ENCODE measurements at places on chromosomes 13 and 19.

DNA sequence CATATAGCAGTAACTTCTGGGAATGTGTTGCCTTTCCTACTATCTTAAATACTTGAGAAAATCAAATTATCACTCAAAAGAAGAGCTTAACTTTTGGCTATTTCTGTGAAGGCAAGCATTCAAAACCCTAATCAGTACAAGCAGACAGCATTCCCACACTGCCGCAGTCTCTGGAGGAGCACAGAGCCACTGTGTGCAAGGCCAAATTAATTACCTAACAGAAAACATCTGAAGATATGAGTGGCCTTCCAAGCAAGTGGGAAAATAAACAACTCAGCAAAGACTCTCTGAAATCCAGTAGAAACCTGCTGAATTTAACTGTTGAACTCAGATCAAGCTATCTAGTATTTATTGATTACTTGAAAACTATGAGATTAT is 68.2 kb downstream of the COL4A1 start:
- no peak for DNase-seq

GRCh38 chr13:101450749-101451130 is 1.7 kb upstream of the ITGBL1 start:
- DNase-seq: no peak

- no peak for DNase-seq
These were observed 21.2 kb downstream of the PCID2 start for GRCh38 chr13:113187263-113187669.

DNA sequence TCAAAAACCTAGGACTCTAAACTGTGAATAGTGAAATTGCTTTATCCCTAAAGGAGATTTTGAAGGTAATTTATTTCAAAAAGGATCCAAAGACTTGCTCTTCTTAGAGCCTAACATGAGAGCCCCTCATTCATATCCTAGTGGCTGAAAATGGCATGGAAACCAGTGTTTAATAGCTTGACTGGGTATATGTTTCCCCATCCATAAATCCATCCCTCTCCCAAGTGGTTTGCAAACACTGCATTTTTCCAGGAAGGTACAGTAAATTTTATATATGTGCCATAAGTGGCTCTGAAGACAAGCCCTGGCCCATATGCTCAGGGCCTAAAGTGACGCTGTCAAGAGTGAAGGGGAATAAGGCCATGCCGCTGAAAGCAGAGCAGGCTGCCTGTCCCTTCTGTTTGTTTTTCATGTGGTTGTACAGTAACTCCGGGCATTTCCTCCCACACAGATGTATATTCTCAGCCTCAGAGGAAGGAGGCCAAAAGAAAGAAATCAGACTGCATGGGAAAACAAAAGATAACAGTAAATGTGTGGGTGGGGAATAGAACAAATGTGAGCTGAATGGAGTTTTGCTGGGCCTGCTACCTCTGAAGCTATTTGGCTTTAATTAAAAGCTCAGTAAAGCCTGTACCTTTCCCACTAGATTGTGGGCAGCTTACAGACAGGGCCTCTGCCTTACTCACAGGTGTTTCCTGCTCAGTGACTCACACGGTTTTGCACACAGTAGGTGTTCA is 181.9 kb downstream of the PCDH9 start:
- DNase-seq: no peak

DNA sequence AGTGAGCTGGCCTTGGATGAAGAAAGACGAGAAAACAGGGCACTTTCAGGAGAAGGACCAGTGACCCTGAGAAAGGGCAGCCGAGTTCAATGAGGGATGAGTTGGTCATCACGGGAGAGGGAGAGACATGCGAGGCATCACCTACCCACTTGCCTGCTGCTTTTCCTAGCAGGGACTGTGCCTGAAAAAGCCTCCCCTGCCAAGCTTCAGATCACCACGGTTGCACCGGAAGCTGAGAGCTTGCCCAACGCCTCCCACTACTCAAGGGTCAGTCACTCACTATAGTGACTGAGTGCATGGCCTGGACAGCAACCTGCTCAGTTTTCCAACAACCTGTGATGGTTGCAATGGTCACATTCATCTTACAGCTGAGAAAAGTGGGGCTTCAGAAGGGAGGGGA is 12.6 kb upstream of the EPHX3 start:
- no peak for DNase-seq

GRCh38 chr13:30607908-30608307 is 9.8 kb upstream of the USPL1 start:
- no peak for DNase-seq

DNA sequence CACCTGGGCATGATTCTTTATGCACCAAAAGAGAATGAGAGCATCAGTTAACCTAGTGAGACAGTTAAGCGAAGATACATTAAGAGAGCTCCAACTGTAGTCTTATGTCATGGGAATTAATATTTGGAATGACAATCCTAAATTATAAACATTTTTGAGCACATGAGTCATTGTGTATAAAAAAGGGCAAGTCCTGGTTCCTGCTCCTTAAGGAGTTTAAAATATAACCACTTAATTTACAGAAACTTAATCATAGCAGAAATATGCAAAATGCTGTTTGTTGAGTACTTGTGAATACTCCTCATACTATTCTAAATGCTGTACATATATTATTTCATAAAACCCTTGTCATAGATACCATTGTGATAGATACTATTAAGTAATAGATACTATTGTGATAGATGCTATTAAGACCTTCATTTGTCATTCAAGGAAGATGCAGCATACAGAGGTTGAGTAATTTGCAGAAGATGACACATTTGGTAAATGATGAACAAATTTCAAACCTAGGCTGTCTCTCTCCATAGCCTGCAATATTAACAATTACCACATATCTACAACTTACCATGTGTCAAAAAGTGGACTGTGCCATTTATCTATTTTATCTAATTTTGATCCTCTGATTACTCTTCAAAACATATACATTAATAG is 301.0 kb downstream of the TBC1D4 start:
- no peak for DNase-seq

- DNase-seq: no peak
These were observed 71.4 kb downstream of the DGKH start for GRCh38 chr13:42119875-42120274.

DNA sequence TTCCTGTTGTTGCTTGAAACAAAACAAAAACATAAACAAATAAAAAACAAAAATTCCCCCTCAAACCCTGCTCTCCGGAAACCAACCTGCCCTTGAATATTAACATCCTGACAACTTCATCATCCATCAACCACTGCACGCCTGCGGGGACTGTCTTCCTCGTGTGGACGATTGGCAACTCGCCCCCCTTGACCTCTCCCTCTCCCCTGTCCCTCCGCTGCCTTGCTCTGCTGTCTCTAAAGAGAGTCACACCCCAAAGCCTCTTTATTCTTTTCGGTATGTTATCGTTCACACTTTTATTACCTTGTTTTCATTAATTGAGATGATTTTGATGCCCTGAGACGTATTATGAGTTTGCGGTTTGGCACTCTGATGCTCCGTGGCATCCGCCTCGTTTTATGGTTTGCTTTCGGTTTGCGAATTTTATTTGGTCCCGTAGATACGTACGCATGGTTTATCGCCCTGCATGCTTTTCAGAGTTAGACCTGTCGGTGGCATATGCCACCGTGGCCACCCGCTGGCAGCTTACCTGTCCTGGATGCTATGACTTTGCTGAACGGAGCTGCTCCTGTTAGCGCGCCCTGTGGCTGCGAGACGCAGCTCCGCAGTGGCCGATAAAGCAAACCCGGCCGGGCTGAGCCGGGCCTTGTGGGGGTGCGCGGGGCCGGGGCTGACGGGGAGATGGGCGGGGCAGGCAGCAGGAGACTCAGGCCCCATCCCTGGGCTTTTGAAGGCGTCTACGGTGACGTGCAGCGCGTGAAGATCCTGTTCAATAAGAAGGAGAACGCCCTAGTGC is 10.6 kb downstream of the PTBP1 start:
- DNase-seq: no peak

- DNase-seq: no peak
These were observed 284.2 kb upstream of the DACH1 start for GRCh38 chr13:72151241-72151640.

DNA sequence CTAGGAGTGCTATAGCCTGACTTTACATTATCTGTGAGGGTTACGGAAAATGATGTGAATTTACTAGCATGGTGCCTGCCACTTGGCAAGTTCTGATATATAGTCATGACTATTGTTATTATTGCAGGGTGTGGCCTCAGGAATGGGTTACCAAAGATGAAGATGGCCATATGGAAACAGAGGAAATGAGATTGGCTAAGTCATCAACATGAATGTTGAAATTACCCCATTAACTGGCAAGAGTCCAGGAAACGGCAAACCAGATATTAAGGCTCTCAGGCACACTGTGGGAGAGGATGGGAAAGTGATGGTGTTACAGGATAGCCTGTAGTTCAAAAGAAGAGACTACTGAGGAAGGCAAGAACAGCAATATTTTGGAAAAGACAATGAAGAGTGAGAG is 183.3 kb downstream of the KCNRG start:
- peak; percentile 56 for DNase-seq

GRCh38 chr13:48508011-48508410 is 24.9 kb downstream of the RCBTB2 start:
- no peak for DNase-seq

GRCh38 chr19:58571575-58571947 is 1.6 kb downstream of the MZF1 start:
- DNase-seq: no peak

DNA sequence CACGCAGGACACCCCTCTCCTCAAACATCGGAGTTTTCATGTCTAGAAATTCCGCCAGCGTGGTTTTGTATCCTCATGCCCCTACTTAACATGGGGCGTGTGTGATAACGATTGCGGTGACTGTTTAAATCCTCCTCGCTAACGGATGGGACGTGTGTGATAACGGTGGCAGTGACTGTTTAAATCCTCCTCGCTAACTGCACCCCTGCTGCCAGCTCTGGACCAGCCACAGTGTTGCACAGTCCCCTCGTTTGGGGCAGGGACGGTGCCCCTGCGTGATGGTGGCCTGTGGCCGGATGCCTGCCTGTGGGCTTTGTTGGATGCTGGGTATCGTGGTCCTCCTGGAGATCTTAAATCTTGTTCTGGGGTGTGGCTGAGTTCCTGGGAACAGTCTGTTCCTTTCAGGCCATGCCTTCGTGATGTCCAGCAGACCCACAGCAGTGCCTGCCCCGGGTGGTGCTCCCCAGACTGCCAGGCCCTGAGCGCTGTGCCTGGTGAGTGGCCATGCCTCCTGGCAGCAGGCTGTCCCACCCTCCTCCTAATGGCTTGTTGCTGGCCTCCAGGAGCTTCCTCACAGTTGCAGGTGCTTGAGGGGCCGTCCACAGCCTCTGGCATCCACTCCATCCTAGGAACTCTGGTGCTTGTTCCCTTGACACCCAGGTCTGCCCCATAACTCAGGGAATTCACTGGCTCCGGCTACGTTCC is 122.5 kb upstream of the MCF2L start:
- DNase-seq: no peak

- DNase-seq: no peak
These were observed 53.0 kb downstream of the NLRP12 start for GRCh38 chr19:53771144-53771543.

DNA sequence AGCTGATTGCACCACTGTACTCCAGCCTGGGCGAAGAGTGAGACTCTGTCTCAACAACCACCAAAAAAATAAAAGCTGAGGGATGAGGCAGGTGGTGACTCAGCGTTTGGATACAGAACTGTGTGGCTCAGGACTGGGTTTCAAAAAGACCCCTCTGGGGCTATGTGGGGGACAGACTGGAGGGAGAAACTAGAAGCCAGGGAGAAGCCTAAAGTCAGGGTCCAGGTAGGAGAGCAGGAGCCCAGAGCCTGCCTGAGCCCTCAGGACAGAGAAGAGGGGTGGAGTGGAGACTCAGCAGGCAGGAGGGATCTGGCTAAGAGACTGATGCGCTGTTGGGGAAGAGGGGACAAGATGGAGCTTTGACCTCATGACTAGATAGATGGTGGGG is 1.8 kb upstream of the CD37 start:
- DNase-seq: no peak

- DNase-seq: no peak
These were observed 729 bp upstream of the MADCAM1 start for GRCh38 chr19:495402-496111.

DNA sequence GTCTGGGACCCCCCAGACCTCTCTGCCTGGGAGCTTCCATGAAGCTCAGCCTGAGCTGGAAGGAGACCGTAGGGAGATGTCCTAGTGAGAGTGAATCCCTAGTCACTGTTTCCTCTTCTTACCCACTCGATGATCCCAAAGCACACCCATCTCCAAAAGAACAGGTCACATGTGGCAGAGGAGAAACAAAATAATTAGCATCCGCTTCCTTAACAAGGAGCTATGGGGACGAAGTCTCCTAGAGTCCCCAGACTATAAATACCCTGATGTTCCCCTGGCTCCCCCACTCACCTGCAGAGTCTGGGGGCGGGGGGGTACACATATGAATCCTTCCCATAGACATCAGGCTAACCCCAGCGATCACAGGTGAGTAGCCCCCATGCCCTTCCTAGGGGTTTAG is at the start of gene OR1I1:
Gene OR1I1, plus strand, starts transcription at position 301 of the 400 bp plus-strand sequence. CDS start 4,855 bp downstream, outside the sequence.
- no peak for DNase-seq

- no peak for DNase-seq
These were observed 87.2 kb downstream of the SCGB2B2 start for GRCh38 chr19:34589730-34590129.

DNA sequence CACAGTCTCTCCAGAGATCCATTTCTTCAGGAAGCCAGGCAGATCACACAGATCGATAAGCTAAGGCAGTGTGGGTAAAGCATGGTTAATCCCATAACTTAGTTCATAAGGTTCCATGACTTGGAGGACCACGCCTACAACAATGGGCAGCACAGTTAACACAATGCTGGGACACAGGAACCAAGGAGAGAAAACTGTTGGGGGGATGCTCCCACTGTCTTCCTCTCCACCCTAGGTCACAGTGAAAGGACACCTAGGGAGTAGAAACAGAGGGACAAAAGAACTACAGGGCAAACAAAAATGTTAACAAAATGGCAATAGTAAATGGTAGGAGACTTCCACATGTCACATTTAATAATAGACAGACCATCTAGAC is 20.8 kb upstream of the ZNF181 start:
- DNase-seq: no peak

DNA sequence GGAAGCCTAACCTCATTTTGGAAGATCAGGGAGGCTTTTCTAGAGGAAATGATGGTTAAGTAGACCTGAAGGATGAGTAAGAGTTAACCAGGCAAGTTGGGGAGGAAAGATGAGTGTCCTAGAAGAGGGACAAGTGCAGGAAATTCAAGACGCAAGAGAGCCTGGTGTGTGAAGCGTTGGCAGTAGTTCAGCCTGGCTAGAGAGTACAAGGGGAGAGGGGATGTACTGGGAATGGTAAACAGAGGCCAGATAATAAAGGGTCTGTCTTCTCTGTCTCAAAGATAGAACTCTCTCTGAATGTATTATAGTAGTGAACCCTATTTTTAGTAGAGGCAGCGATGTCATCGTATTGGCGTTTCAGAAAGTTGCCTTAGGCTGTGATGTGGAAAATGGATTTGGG is 9.7 kb downstream of the DPY19L3 start:
- DNase-seq: no peak

- DNase-seq: no peak
These were observed 30.0 kb upstream of the KBTBD7 start for GRCh38 chr13:41224113-41225110.

Measured in NCI-H2081 (cell line).